ENCODE measurements at places on chromosomes 1 and 21.

GRCh38 chr1:215292932-215293331 is 210.4 kb downstream of the KCNK2 start:
- no peak for DNase-seq

DNA sequence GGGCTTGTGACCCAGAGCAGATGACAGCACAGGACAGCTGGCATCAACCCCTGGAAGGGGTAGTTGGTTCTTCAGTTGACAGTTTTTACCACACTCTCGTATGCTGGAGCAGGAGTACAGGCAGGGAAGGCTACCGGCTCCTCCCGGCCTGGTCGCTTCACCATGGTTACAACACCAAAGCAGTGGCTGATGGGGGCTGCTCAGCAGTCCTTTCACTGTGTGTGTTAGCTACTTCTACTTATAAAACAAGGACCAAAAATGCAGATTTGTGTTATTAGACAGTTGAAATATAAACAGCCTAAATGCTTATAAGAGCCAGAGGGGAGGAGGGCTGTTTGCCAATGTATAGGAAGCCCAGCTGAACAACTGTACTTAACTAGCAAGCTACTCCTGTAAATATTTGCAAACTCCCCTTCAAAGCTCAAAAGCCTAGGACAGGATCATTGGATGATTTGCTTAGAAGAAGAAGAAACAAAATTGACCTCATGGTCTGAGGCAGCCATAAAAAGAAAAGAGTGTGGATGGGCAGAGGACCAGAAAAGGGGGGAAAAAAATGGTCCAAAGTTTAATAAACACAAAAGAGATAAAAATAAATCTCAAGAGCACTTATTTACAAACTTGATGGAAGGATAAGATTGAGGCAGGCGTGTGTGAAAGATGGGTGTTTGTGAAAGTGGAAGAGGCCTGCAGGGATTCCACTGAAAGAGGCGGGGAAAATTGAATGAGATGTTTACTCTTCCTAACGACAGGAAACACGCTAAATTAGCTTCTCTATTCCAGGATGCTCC is 57.1 kb downstream of the TGFB2 start:
- peak; percentile 91 for DNase-seq

GRCh38 chr1:41898191-41898713 is 20.5 kb downstream of the HIVEP3 start:
- DNase-seq = no peak

DNA sequence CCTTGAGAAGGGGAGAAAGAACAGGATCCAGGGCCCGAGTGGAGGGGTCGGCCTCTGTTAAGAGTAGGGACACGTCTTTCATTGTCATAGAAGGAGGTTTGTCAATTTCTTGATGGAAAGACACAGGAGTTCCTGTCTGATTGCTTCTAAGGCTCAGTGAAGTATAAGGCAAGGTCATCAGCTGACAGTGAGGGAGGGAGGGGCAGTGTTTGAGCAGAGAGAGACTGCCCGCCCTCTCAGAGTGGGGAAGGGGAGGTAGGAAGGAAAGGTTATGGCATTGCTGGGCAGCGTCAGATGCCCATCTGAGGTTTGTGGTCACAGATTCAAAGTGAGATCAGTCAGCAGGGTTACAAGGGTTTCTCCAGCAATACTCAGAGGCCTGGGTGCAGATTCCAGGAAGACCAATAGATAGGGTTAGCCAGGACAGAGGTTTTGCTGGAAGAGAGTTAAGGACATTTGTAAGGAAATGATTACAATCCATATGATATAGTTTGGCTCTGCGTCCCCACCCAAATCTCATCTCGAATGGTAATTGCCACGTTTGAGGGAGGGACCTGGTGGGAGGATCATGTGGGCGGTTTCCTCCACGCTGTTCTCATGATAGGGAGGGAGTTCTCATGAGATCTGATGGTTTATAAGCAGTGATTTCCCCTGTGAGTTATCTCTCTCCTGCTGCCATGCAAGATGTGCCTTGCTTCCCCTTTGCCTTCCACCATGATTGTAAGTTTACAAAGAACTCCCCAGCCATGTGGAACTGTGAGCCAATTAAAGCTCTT is 127.2 kb upstream of the GJB5 start:
- DNase-seq = no peak

DNA sequence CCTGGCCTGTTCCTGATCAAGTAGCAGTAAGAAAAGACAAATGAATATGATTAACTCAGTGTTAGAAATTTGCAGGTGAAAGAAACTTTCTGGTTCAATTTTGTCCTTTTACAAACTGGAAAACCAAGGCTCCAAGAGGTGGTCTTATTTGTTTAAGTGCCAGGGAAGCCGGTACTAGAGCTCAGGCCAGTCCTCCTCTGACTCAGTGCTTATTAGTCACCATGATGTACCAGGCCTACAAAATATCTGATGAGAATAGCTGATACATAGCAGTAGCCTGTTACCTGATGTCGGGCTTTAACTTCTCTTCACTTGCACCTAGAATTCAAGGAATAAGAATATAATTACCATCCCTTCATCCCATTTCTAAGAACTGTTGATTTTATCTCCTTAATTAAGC is 394.8 kb downstream of the LMX1A start:
- DNase-seq = no peak

- DNase-seq = no peak
Observed at GRCh38 chr21:29854795-29855194, 85.0 kb downstream of the GRIK1 start.

DNA sequence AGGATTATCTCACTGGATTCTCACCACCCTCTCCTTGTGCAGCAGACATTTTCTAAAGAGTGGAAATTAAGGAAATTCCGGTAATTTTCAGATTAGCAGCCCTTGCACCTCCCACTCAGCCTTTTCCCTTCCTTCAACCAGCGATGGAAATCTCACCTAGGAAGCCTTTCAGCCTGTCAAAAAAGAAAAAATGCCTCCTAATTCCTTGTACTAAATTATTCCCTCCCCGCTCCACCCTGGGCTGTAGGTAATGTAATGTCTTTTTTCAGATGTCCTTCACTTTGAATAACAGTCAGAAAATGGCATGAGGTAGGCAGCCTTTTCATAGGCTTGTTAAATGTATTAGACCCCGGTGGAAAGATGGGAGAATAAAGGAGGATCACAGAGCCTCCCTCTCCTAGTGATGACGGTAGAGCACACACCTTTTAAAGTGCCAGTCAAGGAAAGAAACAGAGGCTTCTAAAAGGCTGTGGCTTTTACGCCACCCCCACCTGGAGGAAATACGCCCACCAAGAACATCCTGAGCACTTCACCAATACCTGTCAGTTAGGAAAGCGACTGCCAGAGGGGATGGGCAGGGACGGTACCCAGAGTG is 62.8 kb upstream of the NEK2 start:
- DNase-seq = no peak

- no peak for DNase-seq
Observed at GRCh38 chr21:33022489-33022827, 3.3 kb upstream of the OLIG2 start.

- no peak for DNase-seq
Observed at GRCh38 chr1:42951588-42951987, 7.1 kb downstream of the SLC2A1 start.

DNA sequence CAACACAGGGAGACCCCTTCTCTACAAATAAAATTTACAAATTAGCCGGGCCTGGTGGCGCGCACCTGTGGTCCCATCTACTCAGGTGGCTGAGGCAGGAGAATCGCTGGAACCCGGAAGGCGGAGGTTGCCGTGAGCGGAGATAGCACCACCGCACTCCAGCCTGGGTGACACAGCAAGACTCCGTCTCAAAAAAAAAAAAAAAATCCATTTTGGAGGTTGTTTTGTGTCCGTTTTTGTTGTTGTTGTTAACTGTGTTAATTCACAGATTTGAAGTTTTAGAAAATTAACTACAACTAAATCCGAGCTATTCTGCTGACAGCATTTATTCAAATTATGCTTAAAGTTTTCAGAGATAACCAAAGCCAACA is 618 bp downstream of the CLCC1 start:
- no peak for DNase-seq

GRCh38 chr1:175632667-175633066 is 110.7 kb downstream of the TNR start:
- no peak for DNase-seq

DNA sequence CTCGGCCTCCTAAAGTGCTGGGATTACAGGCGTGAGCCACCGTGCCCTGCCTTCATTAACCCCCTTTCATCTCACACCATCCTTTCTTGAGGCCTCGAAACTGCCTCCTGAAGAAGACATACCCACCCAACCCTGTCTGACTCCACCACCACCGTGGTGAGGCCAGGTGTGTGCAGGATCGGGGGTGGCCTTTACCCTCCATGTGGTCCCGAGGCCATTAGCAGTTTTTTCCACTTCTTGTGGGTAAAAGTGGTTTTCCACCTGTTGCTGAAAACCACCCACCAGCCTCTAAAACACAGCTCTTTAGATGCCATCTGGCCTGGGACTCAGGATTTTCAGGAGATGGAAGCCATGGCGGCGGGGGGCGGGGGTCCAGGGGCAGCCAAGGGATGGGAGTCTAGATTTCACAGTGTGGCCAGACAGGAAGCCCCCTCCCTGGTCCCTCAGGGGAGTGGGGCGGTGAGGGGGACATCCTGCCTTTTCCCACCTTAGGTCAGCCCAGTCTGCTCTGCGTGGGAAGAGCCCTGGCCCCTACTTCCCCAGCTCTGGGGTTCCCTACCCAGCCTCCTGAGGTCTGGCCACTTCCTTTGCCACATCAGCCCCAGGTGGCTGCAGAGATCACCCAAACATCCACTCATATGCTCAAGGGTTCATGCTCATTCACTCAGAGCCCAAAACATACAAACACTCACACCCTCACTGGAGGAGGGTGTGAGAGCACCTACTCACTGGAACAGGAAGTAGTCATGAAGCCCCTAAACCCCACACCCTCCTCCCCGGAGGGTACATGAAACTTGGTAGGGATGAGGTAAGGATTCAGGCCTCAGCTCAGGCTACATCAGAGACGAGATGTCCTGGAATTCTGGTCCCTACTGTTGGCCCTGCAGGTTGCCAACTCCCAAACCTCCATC is 2.3 kb downstream of the FGR start:
- no peak for DNase-seq

DNA sequence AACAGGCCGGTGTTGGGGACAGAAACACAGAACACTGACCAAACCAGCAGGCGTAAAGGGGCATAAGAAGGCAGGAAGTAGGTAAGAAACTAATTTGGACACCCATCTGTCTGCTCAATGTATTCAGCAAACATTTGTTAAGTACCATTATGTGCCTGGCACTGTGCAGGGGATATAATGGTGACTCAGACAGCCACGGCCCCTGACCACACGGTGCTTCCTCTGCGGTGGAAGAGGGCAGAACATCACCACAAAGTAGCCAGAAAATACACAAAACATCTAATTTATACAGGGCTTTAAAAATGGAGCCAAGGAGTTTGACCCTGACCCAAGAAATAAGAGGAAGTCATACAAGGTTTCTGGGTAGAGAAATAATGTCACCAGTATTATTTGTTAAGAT is 12.9 kb downstream of the DNAJC11 start:
- no peak for DNase-seq

GRCh38 chr1:225962440-225962975 is 21.5 kb upstream of the LEFTY2 start:
- DNase-seq = no peak

DNA sequence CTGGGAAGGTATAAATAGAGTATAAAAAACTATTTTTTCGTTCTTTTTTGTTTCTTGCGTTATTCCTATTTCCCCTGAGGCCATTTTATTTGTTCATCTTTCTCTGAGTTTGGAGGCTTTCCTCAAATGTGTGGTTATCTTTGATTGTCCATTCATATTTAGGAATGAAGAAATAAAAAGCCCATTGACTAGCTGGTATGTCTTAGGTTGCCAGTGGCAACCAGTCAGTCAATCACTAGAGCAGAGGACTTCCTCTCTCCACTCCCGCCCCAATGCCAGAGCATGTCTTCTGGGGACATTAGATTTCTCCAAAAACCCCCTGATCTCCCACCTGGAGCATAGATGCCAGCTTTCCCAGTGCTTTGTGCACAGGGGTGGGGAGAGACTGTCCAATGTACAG is 20.7 kb upstream of the FOXE3 start:
- DNase-seq = no peak

DNA sequence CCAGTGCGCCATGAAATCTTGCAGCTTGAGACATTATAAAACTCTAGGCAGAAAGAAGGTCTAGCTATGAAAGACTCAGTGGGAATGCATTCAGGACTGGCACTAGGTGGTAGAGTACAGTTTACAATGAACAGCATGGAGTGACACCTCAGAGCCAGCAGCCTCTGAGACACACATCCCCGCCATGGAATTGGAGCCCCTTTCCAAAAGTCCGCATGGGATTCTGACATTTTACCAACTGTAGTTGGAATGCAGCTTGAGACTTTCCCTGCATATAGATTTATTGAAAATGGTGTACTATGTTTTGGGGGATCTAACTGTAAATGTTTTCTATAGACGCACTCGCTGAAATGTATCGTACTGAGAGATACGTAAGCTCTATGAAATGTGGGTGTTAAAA is 116.3 kb downstream of the ZSCAN20 start:
- no peak for DNase-seq

- DNase-seq = no peak
Observed at GRCh38 chr1:15918962-15919715, 56.8 kb downstream of the ZBTB17 start.

DNA sequence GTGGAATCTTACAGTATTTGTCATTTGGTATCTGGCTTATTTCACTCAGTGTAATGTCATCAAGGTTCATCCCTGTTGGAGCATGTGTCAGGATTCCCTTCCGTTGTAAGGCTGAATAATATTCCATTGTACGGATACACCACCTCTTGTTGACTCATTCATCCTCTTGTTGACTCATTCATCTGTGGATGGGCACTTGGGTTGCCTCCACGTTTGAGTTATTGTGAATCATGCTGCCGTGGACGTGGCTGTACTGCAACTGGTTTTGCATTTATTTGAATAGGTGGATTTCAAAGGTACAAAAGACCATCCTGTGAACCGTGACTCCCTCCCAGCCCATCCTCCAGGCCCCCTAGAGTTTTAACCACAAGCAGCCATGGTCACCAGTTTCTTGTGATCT is 11.9 kb upstream of the TCP10L start:
- no peak for DNase-seq

DNA sequence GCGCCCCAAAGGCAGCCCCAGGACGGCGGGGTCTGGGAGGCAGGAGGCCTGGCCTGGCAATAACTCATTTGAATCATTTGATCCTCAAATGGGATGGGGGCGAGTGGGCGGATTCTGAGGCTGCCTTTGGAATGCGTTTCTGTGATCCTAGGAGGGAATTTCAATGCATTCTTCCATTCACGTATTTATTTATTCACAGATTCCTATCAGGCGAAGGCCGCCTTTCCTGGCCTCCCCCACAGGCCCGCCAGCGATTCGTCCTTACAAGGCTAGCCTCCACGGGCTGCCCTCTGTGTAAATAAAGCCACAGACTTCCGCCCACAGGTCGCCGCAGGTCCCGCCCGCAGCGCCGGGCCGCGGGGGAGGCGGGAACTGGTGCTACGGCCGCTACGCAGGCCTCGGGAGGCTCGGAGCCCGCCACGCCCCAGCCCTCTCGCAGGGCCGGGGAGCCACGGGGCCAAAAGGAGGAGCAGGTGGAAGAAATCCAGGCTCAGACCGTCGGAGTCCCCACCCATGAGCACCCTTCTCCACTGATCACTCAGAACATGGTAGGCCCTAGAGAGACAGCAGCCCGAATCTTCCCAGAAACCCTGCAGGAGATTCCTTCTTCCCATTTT is 31.3 kb upstream of the JUN start:
- no peak for DNase-seq
